NCI-H510A treated with DMSO at 0.1 percent for 48 hours (cell line): ENCODE measurements at places on chromosomes 1 and 21.

GRCh38 chr1:230940848-230941247, 37.8 kb downstream of the TTC13 start:
- DNase-seq = no peak

GRCh38 chr1:9861360-9861759, 37.6 kb upstream of the CLSTN1 start:
- no peak for DNase-seq

DNA sequence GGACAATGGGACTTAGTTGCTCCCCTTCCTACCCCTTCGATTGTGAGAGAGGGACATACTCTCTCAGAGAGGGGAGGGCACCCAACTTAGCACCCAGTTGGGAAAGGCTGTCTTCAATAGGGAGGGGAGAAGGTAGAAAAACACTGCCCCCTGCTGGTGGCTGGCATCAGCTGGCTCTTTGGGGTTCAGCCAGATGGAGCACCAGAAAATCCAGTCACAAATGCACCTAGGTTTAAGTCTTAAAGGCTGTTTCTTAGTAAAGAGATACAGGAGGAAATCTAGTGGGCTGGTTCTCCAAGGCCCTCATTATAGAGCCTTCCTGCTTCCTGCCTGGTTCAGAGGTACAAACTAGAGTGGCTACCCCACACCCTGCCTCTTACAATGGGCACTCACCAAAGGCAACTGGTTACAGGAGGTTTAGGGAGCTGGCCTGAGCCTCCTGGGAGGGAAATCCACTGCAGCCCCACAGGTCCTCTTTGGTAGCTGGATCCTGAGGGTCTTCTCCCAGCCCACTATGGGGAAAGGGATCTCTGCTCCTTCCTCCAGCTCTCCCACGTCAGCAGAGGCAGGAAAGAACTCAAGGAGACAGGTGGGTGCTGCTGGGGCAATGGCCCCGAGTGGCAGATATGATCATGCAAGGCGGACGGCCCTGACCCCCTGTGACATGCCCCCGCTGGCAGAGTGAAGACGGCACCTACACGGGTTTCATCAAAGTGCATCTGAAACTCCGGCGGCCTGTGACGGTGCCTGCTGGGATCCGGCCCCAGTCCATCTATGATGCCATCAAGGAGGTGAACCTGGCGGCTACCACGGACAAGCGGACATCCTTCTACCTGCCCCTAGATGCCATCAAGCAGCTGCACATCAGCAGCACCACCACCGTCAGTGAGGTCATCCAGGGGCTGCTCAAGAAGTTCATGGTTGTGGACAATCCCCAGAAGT, 28.3 kb downstream of the EIF2D start:
- DNase-seq = peak; percentile 78

DNA sequence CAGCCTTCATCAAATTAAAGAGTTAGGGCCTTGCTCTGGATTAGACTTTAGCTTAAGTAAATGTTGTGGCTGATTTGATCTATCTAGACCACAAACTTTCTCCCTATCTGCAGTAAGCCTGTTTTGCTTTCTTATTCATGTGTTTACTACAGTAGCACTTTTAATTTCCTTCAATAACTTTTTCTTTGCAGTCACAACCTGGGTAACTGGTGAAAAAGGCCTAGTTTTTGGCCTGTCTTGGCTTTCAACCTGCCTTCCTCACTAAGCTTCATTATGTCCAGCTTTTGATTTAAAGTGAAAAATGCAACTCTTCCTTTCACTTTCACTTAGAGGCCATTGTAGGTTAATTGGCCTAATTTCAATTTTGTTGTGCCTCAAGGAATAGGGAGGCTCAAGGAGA, 12.5 kb upstream of the LPGAT1 start:
- DNase-seq = no peak

DNA sequence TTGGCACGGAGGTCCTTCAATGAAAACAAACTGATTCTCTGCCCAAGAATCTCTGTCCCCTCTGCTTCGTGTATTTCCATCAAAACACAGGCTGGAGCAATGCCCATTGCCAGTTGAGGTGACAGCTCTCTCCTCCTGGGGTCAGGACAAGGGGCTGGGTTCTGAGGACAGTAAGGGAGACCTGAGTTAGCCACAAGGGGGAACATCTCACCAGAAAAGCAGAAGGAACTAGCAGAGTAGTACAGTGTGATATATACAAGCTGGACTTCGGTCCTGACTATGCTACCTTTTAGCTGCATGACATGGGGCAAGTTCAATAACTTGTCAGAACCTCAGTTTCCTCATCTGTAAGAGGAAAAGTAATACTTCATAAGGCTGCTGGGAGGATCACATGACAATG, 50.3 kb downstream of the SYT2 start:
- DNase-seq = no peak

DNA sequence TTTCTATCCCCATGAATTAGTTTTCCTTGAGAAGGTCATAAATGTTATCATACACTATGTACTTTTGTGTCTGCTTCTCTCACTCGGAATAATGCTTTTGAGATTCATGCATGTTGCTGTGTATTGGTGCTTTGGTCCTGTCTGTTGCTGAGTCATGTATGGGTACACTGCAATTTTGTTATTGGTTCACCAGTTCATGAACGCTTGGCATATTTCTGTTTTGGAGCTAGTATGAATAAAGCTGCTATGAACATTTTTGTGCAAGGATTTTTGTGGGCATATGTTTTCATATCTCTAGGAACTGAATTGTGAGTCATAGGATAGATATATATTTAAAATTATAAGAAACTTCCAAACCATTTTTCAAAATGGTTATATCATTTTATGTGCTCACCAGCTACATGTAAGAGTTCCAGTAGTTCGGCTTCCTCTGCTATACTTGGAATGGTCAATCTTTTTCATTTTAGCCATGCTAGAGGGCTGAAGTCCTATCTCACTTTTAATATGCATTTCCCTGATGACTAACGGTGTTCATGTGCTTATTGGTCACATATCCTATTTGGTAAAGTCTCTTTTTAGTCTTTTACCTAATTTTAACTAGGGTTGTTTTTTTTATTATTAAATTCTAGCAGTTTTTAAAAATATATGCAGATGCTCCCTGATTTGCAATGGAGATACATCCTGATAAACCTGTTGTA, 38.2 kb downstream of the ETS2 start:
- no peak for DNase-seq

DNA sequence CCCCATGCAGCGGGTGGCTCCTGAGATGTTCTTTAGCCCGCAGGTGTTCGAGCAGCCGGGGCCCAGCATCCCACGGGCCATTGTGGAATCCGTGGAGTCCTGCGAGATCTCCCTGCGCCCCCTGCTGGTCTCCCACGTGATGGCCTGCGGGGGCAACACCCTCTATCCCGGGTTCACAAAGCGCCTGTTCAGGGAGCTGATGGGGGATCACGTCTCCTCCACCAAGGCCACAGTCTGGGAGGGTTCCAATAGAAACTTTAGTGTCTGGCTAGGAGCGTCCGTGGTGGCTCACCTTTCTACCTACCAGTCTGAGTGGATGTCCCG, 71.0 kb downstream of the ACTL8 start:
- no peak for DNase-seq

DNA sequence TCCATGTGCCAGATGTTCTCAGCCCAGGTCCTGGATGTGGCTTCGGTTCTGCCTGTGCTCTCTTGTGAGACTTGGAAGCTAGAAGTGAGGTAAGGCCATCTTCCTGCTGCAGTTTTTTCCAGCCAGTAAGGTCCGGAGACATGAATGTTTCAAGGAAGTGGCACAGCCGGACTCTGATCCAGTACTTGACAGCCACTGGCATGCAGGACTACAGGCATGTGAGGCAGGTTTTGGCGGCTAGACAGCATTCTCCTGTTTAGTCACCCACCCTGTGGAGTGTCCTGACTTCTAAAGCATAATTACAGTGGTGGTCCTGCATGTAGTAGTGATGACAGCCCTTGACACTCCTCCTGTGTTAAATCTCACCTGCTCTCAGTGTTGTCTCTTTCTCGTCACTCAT, 72.3 kb downstream of the TNFSF4 start:
- no peak for DNase-seq

DNA sequence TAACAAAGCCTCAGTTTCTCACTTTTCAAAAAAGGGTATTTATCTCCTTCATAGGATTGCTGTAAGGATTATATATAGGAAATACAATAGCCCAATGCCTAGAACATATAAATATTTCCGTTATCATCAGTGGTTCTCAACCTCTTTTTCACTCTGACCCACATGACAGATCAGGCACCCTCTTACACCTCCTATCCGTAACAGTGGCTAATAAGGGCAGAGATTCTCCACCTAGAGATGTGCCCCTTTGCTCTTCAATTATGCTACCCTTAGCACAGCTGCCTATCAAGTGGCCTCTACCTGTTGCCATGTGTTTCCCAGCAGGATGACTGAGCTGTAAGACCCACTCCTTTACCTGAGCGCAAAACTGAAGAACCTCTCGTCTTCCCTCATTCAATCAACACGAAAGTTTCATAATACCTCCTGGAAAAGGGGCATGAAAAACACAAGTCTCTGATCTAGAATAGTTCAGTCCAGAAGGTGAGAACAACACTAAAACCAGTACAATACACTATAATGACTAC, 10.5 kb downstream of the PUM1 start:
- DNase-seq = no peak

DNA sequence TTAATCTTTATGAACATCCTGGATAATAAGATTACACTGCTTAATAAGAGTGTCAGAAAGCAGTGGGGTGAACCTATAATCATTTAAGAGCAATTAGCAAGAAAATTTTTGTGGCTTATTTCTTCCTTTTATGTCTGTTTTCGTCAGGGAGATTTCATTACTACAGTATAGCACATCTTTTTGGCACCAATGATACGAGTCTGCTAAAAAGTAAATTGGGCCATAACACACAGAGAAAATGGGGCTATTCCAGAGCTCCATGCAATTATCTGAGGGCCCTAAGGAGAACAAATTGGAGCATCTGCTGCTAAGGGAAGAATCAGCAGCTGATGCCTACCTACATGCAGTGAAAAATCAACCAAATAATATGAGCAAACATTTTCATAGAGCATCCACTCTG, 330.3 kb upstream of the NCAM2 start:
- DNase-seq = no peak

DNA sequence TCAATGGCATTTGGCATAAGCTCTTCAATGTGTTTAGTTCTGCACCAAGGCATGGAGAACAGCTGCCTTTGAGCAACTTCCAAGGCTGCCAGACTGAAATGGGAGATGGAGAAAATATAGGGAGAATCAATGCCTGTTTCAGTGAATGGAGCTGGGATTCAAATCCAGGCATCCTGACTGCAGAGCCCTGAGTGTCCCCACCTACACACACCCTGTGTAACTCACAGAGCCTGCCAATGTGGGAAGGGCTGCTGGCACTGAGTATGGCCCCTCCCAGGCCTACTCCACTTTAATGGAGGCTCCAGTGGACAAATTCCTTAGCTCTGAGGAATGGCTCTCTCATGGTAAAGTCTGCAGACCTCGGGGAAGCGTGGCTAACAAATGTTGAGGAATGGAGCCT, 145.6 kb upstream of the TNR start:
- no peak for DNase-seq

DNA sequence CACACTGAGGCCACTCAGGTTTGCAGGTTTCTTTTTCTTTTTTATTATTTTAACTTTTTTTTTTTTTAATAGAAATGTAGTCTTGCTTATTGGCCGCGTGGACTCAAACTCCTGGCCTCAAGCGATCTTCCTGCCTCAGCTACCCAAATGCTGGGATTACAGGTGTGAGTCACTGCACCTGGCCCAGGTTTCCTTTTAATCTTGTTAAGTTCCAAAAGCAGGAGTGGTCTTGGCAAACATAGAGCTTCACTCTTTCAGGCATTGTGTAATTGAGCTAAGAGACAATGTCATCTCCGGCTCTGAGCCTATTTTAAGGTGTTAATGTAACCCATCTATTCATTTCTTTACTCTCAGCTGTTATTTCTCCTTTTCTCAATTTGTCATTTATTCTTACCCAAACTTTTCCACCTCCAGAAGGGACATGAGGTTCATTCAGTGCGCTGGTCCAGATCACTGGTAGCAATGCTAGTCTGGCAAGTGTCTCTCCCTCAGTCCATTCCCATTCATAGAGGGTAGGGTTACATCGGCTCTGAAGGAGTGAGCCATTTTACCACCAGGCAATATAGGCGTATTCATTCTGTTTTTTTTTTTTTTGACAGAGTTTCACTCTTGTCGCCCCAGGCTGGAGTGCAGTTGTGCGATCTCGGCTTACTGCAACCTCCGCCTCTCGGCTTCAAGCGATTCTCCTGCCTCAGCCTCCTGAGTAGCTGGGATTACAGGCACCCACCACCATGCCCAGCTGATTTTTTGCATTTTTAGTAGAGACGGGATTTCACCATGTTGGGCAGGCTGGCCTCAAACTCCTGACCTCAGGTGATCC, 11.3 kb upstream of the MFSD2A start:
- DNase-seq = peak; percentile 44

DNA sequence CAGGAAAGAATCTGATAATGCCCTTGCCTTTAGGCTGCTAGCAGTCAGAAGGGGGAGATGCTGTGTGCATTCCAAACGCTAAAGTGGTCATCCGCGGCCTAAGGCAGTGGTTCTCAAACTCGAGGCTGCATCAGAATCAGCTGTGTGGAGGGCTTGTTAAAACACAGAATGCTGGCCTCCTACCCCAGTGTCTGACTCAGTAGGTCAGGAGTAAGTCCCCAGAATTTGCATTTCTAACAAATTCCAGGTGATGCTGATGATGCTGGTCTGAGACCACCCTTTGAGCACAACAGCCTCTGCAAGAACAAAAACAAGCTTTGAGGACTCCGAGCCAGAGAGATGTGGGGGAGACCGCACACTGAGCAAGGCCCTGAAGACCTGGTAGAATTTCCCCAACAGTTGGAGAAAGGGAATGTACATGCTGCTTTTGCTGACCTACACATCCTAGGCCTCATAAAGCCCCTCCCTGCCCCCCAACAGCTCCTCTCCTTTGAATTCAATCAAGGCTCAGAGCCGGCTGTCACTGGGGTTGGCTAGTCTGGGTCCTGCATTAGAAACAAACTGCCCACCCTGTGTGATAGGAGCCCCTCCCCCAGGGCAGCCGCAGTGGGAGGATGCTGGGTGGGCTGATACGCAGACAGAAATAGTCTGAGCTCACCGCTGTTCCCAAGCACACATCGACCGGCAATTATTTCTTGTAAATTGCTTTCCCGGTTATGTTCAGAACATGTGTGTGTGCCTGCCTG, 27.1 kb downstream of the SHISAL2A start:
- no peak for DNase-seq

- DNase-seq = no peak
Measured at GRCh38 chr1:92619466-92620189, 132.9 kb upstream of the GFI1 start.

- no peak for DNase-seq
Measured at GRCh38 chr1:32234792-32235191, 12.2 kb upstream of the FAM167B start.

GRCh38 chr1:247077213-247077612, 1.4 kb downstream of the ZNF670 start:
- no peak for DNase-seq

GRCh38 chr1:15937706-15938168, 38.2 kb downstream of the ZBTB17 start:
- DNase-seq = peak; percentile 88

DNA sequence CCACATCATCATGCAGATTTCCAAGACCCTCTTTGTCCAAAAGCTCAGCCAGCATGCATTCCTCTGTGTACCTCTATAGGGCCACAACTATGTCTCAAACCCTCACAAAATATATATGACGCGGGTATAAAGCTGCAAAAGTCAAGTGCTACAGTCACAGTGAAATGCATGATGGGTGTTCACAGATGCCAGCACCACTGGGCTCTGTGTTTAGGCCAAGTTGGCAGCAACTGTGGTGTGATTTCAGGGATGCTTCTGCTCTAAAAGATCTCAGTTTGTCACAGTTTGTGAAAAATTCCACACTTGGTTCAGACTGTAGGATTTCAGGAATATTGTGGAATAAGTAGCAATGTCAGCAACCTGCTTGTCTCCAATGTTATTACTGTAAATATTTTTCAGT, 23.9 kb upstream of the SELP start:
- no peak for DNase-seq
